Activated T-helper 1 cell treated with Interleukin-2 at 50 U/mL for 16 hours (primary cell): ENCODE measurements at places on chromosomes 5 and 9.

- no peak for DNase-seq
These were observed 55.1 kb downstream of the ANKH start for GRCh38 chr5:14816374-14816998.

DNA sequence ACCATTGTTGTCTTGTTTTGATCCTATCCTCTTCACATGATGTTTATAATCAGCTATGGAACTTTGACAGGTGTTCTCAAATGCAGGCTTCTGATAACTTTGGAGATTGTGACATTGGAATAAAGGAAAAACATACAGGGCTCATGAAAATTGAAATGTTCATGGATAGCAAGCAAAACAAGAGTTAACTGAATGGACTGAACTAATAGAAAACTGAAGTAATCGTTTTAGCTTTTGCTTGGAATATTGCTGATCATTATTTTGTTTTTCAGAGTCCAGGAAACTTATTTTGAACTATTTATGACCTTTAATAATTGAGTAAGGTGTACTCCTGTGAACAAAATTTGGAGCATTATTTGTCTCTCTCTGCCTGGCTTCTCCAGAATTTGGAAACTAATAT, 436.7 kb upstream of the CDH9 start:
- DNase-seq = no peak

GRCh38 chr9:136628268-136628667, 34.4 kb upstream of the EGFL7 start:
- no peak for DNase-seq

DNA sequence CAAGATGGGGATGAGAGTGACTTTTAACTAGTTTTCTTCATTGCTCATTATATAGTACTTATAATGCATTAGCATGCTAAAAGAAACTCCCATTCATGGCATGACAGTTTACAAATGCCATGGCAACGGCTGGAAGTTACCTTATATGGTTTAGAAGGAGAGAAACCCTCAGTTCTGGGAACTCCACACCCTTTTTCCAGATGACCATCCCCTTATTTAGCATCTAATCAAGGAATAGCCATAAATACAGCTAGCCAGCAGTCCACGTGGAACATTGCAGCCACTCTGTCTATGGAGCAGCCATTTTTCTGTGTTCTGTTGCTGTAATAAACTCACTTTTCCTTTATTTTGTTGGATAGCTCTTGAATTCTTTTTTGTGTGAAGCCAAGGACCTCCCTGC, 1137.8 kb downstream of the CDH18 start:
- no peak for DNase-seq

DNA sequence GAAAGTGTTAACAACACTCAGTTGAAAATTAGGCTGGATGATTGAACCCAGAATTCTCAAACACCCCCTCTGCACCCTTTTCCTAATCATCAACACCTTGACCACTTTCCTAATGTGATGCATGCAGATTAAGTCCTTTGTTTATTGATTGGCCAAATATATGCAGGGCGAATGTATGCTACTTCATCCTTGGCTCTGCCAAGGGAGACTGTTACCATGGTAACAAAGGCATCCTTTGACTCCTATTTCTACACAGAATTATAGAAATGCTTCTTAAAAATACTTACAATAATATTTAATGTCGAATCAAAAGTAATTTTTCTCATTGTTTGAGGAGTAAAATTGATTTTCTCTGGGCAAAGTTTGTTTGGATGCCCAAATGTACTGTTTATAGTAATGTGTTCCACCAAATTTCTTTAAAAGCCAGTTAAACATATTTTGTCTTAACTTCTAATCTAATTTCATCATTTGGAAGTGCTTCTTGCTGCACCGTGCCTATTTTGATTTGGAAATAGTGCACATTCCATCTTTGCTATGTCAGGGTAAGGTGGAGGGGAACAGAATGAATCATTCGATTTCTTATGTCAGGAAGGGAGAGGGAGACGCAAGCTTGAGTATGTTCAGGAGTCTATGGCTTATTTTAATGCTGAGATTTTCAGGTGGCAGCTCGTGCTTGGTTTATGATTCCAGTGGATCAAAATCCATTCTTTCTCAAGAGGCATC, 1384.3 kb upstream of the WWC1 start:
- DNase-seq = no peak

GRCh38 chr5:132777209-132778069, at the start of gene SEPTIN8:
Gene SEPTIN8, minus strand, starts transcription at chr5:132777239. Its CDS starts 102 bp downstream, at chr5:132777137.
- peak; percentile 16 for DNase-seq

- DNase-seq = no peak
These were observed 246.8 kb downstream of the ARHGAP26 start for GRCh38 chr5:143016777-143017516.

- DNase-seq = no peak
These were observed 18.3 kb upstream of the HSDL2 start for GRCh38 chr9:112361601-112362000.

DNA sequence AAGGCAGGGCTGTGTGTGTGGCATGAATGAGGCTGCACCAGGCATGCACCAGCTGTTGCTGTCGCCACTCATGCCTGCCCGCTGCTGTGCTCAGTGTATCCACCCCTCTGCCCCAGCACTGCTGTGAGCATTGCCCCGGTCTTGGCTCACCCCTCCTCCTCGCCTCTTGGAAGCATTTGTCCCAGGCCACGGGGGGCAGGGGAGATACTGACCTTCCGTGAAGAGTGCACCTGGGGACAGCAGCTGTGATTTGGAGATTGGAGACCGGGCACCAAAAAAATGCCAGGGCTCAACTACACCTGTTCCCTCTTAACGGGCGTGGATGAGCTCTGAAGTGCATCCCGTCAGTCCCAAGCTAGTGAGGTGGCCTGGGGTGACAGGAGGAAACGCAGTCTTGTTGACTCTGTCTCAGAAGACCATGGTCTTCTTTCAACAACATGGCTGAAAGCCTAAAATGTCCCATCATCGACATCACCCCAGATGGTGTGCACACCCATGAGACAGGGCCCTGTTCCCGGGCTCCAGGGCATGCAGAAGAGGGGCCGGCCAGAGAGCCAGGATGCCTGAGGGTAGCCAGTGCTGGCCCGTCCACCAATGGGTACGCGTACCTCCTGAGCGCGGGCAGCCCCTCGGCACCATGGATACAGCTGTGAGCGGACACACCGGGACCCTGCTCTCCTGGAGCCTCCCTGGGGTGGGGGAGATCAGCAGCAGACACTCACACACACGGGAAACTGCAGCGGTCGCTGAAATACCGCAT, 115.8 kb downstream of the COL5A1 start:
- DNase-seq = no peak

DNA sequence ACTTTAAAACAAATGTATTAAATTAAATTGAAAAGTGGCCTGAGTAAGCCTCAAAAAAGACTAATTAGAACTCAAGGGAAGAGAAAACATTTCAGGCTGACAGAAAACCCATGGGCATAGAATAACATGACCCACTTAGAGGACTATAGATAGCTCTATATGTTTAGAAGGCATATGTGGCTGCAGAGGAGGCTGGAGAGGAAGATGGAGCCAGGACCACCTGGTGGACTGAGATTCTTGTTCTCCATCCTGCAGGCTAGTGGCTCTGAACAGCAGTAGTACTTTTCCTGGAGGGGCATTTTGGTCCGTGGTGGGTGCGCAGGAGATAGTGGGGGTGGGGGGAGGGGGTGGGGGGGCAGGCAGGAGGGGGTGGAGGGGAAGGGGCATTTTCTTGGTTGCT, 10.3 kb upstream of the NPR2 start:
- no peak for DNase-seq

GRCh38 chr9:125574126-125574877, 132.7 kb downstream of the MAPKAP1 start:
- no peak for DNase-seq

GRCh38 chr9:113488490-113488889, 25.0 kb downstream of the RGS3 start:
- no peak for DNase-seq

DNA sequence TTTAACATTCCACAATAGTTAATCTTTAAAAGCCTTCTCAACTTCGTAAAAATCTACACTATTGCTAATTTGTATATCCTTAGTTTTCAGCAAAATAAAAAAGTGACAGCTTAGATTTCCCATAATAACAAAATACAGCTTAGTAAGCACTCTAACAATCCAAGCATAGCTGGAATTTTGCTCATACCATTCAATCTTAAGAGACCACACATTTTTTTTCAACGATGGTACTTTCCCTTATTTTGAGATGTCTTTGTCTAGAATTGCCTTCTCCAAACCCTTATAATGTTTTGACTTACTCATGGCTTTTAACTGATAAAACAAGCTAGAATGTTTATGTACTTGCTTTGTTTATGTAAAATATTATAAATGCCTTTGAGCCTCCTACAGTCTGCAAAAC, 65.6 kb downstream of the HOMER1 start:
- DNase-seq = no peak

DNA sequence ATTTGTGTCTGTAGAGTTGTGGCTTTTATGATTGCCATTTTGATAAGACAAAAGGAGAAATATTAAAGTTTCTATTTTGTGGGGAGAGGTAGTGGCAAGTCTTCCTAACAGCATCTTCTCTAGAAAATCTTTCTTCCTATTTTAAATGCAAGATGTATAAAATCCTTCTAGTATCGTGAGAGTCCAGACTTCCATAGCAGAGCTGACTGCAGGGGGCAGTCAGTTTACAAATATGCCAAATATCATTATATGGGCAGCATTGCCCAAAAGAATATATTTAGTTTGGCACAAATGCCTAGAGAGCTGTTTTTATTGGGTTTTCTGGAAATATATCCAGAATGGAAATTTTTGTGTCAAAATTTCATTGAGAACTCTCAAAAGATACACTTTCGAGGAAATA, 82.1 kb upstream of the ALDH1A1 start:
- DNase-seq = no peak

GRCh38 chr9:20538956-20539355, 83.3 kb downstream of the MLLT3 start:
- no peak for DNase-seq

DNA sequence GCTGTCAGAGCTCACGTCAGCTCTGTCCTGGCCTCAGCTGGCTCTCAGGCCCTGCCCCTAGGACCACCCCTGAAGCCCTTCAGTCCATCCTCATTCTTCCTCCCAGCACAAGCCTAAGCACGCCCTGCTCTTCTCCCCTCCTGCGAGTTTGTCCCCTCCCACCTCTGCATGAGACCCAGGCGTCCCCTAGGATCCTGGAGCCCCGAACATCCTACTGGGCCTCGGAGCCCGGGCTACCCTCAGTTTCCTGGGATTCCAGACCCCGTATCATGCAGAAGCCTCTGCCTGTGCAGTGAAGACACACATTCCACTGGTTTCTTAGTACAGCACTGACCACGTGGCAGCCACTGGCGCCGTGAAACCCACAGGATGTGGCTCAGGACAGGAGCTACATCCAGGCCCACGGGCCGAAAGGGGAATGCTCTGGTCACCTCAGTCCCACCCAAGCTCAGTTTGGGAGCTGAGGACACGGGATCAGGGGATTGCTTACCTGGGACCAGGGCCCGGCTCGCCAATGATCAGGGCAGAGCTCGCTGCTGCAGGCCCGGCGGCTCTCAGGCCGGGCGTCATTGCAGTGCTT, 64.2 kb downstream of the ZNF354C start:
- no peak for DNase-seq

- no peak for DNase-seq
These were observed 456.7 kb downstream of the ZNF608 start for GRCh38 chr5:124289641-124290311.

- no peak for DNase-seq
These were observed 170.8 kb upstream of the ADAMTS16 start for GRCh38 chr5:4969351-4969750.

DNA sequence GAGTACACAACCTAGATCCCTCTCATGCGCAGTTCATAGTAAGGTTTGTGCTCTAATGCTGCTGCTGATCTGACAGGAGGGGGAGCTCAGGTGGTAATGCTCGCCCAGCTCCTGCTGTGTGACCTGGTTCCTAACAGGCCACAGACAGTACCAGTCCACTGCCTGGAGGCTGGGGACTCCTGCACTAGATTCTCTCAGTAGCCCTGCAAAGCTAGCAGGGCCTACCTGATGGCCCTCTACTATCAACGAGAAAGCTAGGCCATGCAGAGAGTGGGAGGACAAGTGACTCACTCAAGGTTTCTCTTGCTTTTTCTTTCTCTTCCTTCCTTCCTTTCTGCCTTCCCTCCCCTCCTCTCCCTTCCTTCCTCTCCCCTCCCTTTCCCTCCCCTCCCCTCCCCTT, 55.1 kb upstream of the TEX48 start:
- no peak for DNase-seq

DNA sequence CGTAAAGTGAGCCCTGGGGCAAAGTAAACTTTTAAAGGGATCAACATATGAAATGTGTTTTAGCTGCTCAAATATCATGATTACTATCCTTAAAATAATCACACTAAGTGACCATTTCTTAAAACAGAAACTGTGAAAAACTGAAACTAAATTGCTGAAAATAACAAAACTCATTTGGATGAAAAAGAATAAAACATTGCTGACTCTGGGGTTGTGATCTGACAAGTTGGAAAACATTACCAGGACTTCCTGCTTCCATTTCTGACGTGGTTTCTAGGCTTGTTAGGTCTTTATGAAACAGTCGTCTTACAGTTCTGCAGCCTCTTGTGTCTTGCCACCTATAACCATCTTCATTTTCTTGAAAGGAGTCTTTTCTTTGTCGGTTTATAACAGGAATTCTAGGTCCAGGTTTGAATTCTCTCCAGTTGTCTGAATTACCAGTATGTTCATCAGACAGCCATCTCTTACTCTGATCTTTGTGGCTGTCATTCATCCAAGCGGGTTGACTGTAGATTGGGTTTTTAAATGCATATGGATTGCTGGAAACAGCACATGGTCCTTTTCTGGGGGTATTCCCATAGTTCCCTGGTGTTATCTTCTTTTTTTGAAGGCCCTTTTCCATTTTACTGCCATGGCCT, 1.7 kb downstream of the TUT7 start:
- no peak for DNase-seq

DNA sequence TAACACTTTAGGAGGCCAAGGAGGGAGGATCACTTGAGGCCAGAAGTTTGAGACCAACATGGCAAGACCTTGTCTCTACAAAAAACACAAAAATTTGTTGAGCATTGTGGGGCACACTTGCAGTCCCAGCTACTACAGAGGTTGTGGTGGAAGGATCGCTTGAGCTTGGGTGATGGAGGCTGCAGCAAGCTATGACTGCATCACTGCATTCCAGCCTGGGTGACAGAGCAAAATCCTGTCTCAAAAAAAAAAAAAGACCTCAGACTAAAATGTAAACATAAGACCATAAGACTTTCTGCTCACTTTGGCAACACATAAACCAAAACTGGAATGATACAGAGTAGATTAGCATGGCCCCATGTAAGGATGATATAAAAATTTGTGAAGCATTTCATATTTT, 24.6 kb upstream of the NANS start:
- no peak for DNase-seq

DNA sequence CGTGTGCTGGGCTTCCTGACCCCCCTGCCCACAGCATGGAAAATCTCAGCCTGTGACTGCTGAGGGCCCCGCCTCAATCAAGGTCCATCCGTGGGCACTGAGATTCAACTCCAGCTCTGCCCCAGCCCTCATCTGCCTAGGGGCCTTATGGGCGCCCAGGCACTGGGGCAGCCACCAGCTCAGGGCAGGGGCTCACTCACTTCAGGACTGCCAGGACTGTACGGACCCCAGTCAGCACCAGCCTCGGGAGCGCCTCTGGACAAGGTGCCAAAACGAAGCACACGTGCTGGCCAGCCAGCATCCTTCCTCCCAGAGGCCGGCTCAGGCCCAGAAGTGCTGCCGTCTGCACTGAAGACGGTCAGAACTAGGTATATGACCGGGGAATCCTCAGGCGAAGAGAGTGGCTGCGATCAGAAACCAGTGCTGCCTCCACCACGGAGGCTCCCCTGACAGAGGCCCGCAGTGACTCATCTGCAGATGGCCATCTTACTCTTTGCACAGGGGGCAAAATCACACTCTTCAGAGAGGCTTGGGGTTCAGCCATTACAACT, 19.6 kb downstream of the CLPTM1L start:
- no peak for DNase-seq
